ENCODE measurements at places on chromosomes 1 and 21. TPM values are rescaled to one million over a fixed set of nuclear protein-coding genes. Genes with fewer than 3 reads are reported as not detected.

GRCh38 chr21:34221331-34222030 is 142.3 kb upstream of the KCNE2 start:
- H3K36me3 ChIP-seq = no peaks in the 10 kb centered on the region
- DNase-seq = no peak
- no peaks in the 10 kb centered on the region for H3K27me3 ChIP-seq
- no peak overlapping the region for H3K4me3 ChIP-seq
- no peak overlapping the region for H3K27ac ChIP-seq

DNA sequence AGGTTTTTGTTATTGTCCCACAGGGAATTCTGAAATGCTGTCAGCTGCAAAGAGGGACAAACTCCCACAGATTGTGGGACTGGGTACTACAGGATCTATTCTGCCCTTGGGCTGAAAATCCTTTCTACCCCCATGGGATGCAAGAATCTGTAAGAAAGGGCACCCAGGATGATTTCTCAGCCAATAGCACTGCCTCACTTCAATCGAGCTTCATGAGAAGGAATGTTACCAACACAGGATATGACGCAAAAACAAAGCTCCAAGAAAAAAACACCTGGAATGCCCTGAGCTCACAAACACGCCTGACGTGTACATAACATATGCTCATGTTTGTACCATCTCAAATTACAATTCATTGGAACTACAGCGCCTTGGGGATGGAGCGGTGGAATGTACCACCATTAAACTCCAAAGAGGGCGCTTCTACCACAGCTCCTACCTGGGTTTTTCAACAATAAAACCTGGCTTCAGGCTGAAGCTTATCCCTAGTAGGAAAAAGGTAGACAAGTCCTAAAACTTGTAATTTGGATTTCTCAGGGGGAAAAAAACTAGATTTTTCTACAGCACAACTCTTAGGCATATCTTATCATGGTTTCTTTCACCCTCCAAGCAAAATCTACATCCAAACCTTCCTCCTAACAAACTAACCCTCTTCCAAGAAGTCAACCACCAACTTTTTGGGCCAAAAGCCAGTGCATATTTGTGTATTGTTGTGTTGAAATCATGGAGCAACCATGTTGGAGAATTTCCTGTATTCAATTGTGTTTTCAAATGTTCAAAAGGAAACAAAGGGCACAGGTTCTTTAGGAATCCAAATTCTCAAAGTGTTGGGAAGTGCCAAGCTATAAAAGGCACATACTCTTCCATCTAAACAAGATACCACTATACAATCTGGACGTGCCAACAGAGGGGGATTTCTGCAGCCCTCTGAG is 78.9 kb downstream of the TGFBR3 start:
- peak; percentile 66 for DNase-seq
- no peak overlapping the region for H3K27ac ChIP-seq
- H3K4me3 ChIP-seq = no peak overlapping the region

GRCh38 chr1:92026806-92027205 is 3.0 kb upstream of the EPHX4 start:
- H3K4me3 ChIP-seq = no peak overlapping the region
- H3K27ac ChIP-seq = no peak overlapping the region
- H3K4me1 ChIP-seq = peaks cover 14% of the 10 kb centered on the region
- DNase-seq = no peak
- H3K36me3 ChIP-seq = no peaks in the 10 kb centered on the region

DNA sequence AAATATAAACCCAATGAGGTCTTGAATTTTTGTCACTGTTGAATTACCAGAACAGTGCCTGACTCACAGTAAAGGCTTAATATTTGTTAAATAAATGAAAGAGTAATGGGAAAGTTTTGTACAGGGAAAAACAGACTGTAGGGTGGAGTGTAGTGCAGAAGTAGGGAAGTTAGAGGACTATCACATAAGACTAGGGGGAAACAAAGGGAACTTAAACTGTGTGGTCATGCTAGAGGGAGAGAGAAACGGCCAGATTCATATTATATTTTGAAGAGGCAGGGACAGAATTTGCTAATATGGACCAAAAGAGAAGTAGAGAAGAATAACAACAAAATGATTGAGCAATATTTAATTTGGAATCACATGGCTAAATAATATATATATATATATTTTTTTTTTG is 14.8 kb downstream of the CTSK start:
- no peak for DNase-seq
- H3K4me3 ChIP-seq = no peak overlapping the region
- H3K27me3 ChIP-seq = no peaks in the 10 kb centered on the region
- no peak overlapping the region for H3K27ac ChIP-seq
- H3K36me3 ChIP-seq = peaks cover 12% of the 10 kb centered on the region
- H3K4me1 ChIP-seq = no peaks in the 10 kb centered on the region

- H3K27ac ChIP-seq = no peak overlapping the region
- no peaks in the 10 kb centered on the region for H3K36me3 ChIP-seq
- peaks cover 28% of the 10 kb centered on the region for H3K4me1 ChIP-seq
- no peak for DNase-seq
- no peak overlapping the region for H3K4me3 ChIP-seq
- no peaks in the 10 kb centered on the region for H3K27me3 ChIP-seq
Measured at GRCh38 chr1:32239337-32239736, 7.7 kb upstream of the FAM167B start.

The NBPF4 gene
- total RNA-seq = not detected

The KMO gene
- total RNA-seq = 0.07 TPM

GRCh38 chr1:27773826-27774445 is 917 bp downstream of the STX12 start:
- H3K27ac ChIP-seq = peak overlapping the region; percentile 68
- DNase-seq = peak; percentile 43
- H3K4me3 ChIP-seq = peak overlapping the region; percentile 89
- no peaks in the 10 kb centered on the region for H3K27me3 ChIP-seq
- H3K36me3 ChIP-seq = peaks cover 6% of the 10 kb centered on the region

- H3K27ac ChIP-seq = peak overlapping the region; percentile 72
- DNase-seq = peak; percentile 99
- H3K36me3 ChIP-seq = no peaks in the 10 kb centered on the region
- no peak overlapping the region for H3K4me3 ChIP-seq
- H3K4me1 ChIP-seq = peaks cover 52% of the 10 kb centered on the region
Measured at GRCh38 chr1:208207388-208208131, 36.6 kb downstream of the PLXNA2 start.

DNA sequence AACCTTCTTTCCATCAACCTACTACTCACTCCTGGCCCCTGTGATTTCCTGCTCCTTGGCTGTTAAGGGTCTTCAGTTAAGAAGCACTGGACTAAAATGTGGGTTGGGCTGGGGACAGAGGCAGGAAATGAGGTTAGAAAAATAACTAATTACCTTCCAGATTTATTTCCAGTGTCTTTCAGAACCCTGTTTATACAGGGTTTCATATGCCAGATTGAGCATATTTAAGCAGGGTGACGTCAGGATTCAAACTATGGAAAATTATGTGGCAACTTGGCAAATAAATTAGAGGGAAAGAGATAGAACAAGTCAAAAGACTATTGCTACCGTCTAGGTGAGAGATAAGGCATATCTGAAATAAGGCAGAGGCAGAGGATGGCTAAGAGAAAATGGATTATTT is 11.7 kb upstream of the MCOLN3 start:
- no peaks in the 10 kb centered on the region for H3K27me3 ChIP-seq
- DNase-seq = no peak
- no peak overlapping the region for H3K27ac ChIP-seq
- H3K4me3 ChIP-seq = no peak overlapping the region

The CLCA4 gene
- total RNA-seq = not detected

The SPRR5 gene
- total RNA-seq = not detected

The TLCD4 gene
- total RNA-seq = 0.99 TPM

DNA sequence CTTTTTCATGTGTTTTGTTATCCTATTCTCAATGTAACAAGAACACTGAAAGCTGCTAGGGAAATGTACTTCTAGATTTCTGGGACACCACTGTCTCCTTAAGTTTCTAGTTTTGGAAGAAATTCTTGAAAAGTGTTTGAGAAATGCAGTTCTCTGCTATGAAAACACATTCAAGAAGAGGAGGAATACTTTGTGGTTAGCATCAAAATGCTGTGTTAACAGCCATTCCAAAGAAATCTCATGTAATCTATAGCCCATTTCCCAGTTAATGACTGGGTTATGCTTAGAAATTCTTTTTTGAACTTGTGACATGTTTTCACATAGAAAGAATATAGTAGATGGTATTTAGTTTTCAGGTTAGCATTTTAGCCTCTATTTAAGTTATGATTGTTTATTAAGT is 6.0 kb downstream of the RAVER2 start:
- H3K27ac ChIP-seq = no peak overlapping the region
- H3K36me3 ChIP-seq = no peaks in the 10 kb centered on the region
- peaks cover 3% of the 10 kb centered on the region for H3K4me1 ChIP-seq
- no peaks in the 10 kb centered on the region for H3K27me3 ChIP-seq

GRCh38 chr1:175124861-175125260 is 57.2 kb downstream of the TNN start:
- no peak overlapping the region for H3K4me3 ChIP-seq
- no peaks in the 10 kb centered on the region for H3K36me3 ChIP-seq
- no peak for DNase-seq
- no peaks in the 10 kb centered on the region for H3K27me3 ChIP-seq
- H3K27ac ChIP-seq = no peak overlapping the region

The CFAP74 gene
- total RNA-seq = not detected

The METTL25B gene
- total RNA-seq = 9.9 TPM

GRCh38 chr1:77407738-77408375 is 126.0 kb downstream of the AK5 start:
- H3K27ac ChIP-seq = no peak overlapping the region
- peak; percentile 77 for DNase-seq
- no peaks in the 10 kb centered on the region for H3K27me3 ChIP-seq

The TMEM54 gene
- 9.3 TPM for total RNA-seq

DNA sequence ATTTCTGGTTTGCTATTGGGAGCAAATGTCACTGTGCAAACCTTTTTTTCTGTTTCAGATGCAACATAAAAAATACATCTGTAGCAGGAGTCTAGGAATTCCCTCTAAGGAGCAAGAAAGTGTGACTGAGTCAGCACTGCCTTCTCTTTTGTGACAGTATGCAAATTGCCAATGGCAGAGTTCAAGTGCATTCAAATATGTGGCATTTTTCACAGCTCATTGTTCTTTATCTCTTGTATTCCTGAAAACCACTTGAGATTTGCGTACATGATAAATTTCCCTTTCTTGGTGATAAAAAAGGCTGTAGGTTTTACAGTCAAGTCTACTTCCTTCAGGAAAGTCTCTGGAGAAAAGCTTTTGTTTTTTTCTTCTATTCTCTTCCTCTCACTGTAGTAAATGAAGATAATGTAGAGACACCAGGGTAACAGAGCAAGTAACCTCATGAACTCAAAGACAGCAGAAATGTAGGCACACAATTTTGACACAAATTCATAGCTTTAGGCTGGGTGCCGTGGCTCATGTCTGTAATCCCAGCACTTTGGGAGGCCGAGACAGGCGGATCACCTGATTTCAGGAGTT is 129.7 kb upstream of the L1TD1 start:
- no peaks in the 10 kb centered on the region for H3K27me3 ChIP-seq
- H3K27ac ChIP-seq = no peak overlapping the region
- no peak overlapping the region for H3K4me3 ChIP-seq
- H3K4me1 ChIP-seq = no peaks in the 10 kb centered on the region
- no peaks in the 10 kb centered on the region for H3K36me3 ChIP-seq

The UTS2 gene
- not detected for total RNA-seq

GRCh38 chr1:29323636-29324035 is 87.3 kb downstream of the PTPRU start:
- no peak overlapping the region for H3K4me3 ChIP-seq
- DNase-seq = no peak
- no peaks in the 10 kb centered on the region for H3K27me3 ChIP-seq
- H3K4me1 ChIP-seq = no peaks in the 10 kb centered on the region

The TMEM269 gene
- 0.07 TPM for total RNA-seq

DNA sequence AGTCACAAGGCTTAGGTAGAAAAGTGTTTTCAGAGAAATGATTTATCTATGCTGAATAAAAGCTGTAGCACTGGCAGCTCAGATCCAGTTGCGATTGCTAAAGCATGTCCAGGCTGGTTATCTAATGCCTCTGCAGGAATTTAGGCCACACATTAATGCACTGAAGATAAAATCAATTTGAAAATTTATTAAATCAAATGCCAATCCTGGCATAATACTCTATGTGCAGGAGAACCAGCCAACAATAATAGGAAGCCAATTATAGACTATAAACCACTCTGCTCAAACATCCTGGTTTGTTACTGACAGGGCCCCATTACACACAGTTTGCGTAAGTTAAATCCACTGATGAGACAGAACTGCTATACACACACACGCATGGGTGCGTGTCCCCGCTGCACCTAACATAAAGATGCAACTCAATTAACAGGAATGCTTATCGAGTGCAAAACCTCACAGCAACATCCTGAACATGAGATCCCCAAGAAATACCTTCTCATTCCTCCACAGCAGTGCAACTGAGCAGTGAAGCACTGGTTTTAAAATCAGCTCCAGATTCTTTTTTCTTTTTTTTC is 40.6 kb downstream of the PTP4A2 start:
- H3K4me3 ChIP-seq = no peak overlapping the region
- no peak overlapping the region for H3K27ac ChIP-seq
- H3K4me1 ChIP-seq = no peaks in the 10 kb centered on the region
- H3K27me3 ChIP-seq = no peaks in the 10 kb centered on the region

The PPM1J gene
- total RNA-seq = 5.2 TPM

DNA sequence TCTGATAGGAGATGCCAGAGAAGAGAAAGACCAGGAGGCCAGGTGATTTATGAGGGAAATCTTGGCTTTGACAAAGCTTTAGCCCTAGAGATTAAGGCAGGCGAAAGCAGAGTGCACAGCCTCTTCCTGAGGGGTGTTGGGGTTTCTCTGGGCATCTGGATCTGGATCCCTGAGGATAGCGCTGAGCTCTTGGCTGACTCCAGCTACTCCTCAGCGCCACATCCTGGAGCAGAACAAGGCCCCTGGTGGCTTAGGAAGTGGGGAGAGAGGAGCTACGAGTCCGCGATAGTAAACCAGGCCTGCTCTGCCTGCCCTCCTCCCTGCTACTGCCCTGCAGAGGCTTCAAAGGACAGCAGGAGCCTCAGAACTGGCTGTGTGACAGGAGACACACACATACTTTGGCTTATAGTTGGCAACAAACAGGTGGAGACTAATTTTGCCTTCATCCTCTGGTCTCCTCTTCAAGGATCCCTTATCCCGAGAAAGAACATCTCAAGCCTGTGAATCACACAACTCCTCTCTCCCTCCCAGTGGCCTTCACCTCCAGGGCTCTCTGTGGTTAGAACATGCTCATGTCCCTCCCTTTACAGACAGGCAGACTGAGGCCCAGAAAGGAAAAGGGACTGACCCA is 66.9 kb downstream of the TRABD2B start:
- DNase-seq = no peak
- no peak overlapping the region for H3K27ac ChIP-seq
- H3K27me3 ChIP-seq = peaks cover 5% of the 10 kb centered on the region
- no peak overlapping the region for H3K4me3 ChIP-seq
- no peaks in the 10 kb centered on the region for H3K4me1 ChIP-seq
- no peaks in the 10 kb centered on the region for H3K36me3 ChIP-seq
